NCI-H1694 (cell line): ENCODE measurements at places on chromosomes 6 and 20.

DNA sequence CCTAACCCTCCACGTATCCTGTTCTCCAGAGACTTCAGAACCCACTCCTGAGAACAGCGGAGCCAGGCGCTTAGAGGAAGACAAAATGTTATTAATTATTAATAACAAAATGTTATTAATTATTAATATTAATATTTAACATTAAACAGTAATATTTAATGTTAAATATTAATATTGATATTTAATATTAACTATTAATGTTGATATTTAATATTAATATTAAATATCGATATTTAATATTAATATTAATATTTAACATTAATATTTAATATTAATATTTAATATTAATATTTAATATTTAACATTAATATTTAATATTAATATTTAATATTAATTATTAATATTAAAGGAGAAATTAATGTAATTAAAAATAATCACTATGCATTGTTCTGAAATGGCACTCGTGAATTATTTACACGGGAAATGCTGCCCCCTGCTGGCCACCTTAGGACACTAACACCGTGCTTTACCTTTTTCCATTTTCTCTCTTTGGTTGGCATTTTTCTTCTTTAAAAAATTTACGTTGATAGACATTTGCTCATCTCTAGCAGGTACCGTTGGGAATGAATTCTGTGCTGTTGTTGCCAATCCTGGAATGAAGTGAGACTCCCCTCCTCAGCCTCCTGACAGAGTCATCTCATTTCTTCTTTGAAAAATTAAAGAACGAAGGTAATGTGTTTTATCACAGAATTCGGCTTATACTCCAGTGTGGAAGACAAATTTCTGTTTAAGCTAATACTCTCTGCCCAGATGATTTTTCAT lies 7.5 kb upstream of the GGTLC1 start:
- DNase-seq = peak; percentile 11

- no peak for DNase-seq
Measured at GRCh38 chr20:14197097-14197496, 140.3 kb downstream of the FLRT3 start.

DNA sequence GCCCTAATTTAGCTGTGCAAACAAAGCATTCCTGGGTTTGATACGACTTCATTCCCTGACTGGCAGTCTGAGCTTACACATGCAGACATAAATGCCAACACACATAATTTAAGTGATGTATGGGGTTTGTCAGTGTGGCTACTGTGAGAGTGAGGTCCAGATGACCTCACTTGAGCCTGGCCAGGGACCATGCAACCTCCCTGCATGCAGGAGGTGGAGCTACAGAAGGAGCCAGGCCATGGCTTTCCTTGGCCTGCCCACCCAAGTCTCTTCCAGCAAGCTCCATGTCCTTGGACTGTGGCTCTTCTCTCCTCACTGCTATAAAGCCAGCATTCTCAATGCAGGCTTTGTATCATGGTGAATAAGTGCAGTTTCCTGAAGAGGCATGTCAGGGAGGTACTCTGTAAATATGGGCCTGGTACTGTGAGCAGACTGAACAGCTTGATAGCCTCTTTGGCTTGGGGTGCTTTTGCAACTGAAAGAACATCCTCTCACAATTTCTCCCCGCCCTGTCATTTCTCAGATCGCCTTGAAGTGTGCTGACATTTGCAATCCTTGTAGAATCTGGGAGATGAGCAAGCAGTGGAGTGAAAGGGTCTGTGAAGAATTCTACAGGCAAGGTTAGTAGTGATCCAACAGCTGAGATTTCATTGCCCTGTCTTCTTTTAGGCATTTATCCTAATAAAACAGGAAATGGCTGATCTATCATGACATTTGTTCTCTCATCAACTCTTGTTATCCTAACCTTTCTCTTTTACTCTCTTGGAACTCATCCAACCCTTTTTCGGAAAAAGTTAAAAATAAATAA lies 69.2 kb downstream of the MTFR2 start:
- no peak for DNase-seq

DNA sequence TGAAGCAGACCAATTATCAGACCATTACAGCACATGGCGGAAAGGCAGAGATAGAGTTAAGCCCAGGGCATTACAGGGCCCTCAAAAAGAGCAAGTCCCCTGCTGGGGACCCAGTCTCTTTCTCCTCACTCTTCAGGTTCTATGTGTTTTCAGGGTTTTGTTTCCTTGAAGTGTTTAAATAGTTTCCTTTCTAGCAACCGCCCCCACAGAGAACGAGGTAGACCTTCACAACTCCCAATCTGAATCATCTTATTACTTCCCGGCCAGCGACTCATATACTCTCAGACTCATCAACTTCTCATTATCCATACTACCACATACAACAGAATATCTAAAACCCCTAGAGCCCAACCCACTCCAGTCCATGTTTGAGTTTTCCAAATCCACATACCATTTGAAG lies 526.6 kb upstream of the ARID1B start:
- no peak for DNase-seq

DNA sequence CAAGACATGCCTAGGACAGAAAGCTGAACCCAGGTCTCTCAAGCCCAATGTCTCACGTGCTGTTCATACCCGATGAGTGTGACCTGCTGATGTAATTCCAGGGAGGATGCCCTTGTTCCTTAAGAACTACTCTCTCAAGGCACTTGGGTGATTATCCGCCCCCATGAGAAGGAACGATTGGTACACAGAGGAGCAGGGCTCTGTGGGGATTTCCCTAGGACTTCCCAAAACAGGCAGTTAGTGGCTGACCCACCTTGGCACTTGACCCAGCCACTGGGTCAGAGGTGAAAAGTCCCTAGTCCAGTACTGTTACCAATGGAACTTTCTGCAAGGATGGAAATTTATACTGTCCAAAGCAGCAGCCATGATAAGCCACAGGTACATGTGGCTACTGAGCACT lies 9.2 kb upstream of the BPIFB6 start:
- no peak for DNase-seq

GRCh38 chr6:11824986-11825385 lies 46.4 kb upstream of the ADTRP start:
- no peak for DNase-seq

DNA sequence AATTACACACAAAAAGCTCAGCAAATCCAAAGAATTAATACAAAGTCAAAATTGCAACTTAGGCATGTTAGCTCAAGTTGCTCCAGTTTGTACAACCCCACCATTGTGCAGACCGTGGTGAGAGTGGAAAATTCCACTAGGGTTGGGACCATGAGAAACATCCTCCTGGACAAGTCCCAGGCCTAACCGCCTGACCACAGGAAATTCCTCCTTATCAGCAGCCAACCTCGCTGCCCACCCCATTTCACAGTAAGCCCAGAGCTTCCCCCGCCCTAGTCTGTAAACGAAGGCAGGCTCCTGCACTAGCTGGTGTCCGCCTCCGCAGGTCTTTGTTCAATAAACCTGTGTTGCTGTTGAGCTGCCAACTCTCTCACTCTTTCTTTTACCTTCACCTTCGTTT lies 1023.3 kb downstream of the EYS start:
- no peak for DNase-seq

DNA sequence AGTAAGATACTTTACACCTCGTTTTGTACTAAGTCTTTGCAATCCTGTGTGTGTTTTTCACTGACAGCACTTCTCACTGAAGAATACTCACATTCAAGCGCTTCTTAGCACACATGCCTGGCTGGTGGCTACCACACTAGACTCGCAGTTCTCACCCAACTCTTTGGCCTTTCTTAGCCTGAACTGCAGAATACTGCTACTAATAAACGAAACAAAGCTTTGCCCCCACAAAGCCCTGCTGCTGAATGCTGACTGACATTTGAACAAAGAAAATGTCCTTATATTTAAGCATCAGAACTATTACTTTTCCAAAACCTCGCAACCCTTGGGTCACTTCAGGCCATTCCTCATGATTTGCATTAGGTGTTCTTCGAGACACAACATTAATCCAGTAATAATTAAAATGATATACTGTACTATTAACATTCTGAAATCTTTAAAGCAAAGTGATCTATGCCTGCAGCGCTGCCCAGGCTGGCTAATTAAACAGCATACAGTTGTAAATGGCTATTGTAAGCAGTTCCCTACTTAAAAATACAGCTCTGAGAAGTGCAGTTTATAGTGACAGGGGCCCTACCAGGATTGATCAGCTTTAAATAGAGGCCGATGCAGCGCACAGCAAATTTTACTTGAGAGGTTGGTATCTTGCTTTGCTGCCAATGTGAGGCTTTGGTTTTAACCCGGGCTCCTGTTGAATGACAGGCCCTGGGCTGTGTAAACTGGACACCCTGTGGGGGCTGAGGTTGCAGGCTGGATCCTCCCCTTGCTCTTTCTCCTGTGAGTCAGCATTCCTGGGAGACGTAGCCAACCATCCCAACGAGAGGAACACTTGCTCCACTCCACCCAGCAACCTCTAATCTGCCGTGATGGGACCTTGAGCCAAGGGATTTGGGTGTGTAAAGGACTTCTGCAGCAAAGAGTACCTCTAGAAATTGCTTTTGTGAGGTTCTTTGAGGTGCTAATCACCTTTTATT lies 899.0 kb downstream of the TFAP2A start:
- DNase-seq = no peak

DNA sequence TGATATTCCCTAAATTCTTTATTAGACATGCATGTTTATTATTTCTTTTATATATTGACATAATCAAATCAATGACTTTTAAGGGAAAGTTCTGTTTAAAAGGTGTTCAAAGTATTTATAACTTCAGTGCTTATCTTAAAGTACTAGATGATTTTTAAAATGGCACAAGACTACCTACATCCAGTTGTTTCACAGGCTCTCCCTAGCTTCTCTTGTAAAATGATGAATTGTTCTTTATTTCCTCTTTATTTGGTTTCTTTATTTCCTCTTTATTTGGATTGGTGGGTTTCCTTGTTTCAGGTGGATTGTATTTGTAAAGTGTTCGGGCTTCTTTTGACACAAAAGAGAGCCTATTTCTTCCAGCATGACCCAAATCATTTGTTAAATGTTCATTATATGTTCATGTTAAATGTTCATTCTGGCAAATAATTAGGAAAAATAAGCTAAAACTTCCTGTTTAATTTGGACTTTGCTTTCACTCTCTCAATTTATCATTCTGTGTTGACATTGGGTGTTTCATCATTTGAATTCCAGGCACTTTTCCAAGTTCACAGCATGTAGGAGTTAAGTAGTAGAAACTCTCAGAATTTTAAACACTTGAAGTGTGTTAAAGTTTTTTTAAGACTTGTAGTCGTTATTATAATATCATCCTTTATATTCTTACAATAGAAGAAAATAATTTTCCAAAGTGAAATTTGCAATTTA lies 24.6 kb downstream of the MLIP start:
- DNase-seq = no peak

DNA sequence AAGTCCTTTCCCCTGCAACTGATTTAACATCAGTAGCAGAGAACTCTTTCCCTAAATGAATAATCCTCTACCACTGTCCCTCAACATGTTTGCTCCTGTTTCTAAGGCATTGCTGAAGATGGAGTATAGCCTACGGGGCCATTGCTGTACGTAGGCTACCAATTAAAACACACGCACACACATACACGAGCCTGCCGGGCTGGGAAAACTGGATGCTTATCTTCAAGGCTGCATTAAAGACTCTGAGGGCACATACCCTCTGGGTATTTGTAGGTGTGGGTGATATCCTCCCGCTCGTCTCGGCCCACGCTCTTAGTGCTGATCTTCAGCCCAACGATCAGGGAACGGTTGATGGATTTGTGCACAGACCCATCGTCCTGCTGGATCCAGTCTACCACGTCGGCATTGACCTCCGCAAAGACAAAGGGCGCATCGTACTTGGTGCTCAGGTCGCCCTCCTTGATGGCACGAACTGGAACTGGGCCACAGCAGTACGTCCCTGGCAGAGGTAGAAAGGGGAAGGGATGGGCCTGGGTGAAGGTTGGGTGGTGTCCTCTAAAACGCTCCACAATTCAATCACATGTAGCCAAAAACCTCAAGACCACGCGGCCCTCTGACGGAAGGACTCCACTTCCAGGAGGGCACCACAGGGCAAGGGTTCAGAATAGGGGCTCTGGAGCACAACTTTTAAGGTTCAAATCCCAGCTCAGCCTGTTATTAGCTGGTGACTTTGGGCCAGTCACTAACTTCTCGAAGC lies 25.7 kb downstream of the TGM2 start:
- no peak for DNase-seq

DNA sequence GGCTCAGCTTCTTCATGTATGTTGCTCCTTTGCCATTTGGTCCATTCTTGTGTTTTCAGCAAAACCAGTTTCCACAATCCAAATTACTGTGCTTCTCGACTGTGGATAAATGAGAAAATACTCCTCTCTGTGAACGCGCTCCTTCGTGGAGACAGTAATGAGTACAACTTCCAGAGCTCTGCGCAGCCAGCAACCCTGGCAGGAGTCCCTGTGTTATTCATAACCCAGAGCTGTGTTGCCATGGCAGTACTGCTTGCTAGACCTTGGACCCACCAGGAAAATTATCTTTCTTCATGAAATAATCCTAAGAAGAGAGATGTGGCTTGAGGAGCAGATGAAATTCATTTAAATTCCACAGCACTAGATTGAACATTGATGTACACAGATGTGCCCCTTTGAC lies 73.7 kb downstream of the SLC22A3 start:
- no peak for DNase-seq

GRCh38 chr20:18252597-18253451 lies 35.5 kb upstream of the ZNF133 start:
- DNase-seq = no peak

DNA sequence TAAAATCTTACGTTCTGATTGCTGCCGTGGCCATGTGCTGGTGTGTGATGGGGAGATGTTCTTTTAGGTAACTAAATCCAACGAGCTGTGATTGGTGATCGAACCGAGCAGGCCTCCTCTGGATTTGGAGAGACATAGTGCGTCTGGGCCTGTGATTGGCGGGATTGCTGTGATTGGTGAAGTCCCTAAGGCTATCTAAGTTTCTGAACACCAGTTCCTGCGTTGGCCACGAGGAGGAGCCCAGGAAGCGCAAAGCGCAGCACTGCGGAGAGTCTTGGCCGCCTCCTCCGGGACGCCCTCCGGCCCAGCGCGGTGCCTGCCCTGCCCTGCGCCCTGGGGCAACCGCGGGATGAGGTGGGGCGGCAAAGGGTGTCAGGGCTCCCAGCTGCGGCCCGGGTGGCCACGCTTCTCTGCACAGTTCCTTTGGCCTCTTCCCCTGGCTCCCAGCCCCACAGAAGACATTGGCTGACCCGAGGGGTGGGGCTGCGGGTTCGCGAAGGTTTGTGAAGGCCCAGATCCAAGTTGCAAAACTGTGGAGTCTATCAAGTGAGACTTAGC lies 33.0 kb downstream of the HNF4A start:
- peak; percentile 47 for DNase-seq

GRCh38 chr20:11364736-11365135 lies 553.0 kb upstream of the BTBD3 start:
- DNase-seq = no peak

DNA sequence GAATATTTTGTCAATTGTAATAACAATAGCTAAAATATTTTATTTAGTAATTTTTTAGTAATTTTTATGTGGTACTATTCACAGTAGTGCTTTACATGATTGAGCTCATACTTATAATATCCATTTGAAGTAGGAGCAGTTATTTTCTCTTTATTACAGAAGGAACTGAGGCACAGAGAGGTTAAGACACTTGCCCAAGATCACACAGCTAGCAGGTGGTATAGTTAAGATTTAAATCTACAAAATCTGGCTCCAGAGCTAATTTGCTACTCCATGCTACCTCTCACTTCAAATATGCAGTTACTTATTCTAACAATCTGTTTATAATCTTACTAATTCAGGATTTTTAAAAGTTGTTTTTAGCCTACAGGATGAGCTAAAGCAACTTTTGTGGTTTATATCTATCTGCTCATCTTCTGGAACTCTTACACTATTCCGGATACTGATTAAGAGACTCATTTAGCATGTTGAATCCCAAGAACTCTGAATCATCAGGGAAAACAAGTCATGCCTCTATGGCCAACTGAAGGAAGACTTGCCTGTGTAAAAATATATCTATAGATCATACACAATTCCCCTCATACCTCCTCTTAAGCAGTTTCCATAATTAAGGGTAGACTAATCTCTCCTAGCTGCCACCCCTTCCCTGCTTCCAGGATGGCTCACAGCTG lies 324.2 kb downstream of the UBE3D start:
- DNase-seq = no peak
